Activated naive CD4-positive, alpha-beta T cell treated with anti-CD3 and anti-CD28 coated beads for 36 hours (primary cell): ENCODE measurements at places on chromosomes 5 and 9. TPM values are rescaled to one million over a fixed set of nuclear protein-coding genes. Genes with fewer than 3 reads are reported as not detected.

AHRR gene
- 5.5 TPM for total RNA-seq

DNA sequence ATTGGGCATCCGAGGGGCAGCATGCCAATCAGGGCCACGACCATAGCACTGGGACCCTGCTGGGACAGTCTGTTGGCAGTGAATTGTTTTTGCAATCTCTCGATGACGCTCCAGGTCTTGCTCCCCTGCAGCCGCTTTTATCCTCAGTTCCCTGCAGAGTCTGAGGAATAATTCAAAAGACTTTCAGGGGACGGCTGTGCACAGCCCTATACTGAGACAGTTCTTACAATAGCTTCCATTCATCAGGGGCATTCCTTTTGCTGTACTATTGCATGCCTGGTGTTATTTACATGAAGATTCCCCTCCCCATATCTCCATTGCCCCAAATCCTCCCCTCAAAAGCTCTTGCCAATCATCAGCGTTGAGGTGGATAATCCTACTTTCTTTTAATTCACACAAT lies 163.3 kb upstream of the WWC1 start:
- no peak overlapping the region for H3K27ac ChIP-seq
- no peak overlapping the region for H3K4me3 ChIP-seq
- H3K27me3 ChIP-seq: peaks cover 6% of the 10 kb centered on the region
- peaks cover 13% of the 10 kb centered on the region for H3K4me1 ChIP-seq

DNA sequence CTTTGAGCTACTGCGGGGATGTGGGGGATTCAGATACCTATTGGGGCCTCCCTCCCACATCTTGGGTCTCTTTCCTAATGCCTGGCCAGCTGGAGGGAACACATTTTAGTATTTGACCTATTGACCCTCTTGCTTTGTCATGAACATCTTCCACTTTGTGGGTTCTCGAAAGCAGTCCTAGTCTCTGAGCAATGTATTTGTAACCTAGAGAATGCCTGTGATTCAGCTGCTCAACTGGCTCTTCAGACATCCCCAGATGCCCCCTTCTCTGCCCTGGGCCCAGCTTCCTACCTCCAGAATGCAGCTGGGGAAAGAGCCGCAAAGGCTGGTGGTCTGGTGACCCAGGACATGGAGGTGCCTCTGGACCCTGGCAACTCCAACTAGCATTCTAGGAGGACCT lies 32.2 kb downstream of the APTX start:
- peaks cover 11% of the 10 kb centered on the region for H3K36me3 ChIP-seq
- no peak overlapping the region for H3K4me3 ChIP-seq
- H3K27ac ChIP-seq: no peak overlapping the region
- no peaks in the 10 kb centered on the region for H3K27me3 ChIP-seq
- H3K4me1 ChIP-seq: no peaks in the 10 kb centered on the region

DNA sequence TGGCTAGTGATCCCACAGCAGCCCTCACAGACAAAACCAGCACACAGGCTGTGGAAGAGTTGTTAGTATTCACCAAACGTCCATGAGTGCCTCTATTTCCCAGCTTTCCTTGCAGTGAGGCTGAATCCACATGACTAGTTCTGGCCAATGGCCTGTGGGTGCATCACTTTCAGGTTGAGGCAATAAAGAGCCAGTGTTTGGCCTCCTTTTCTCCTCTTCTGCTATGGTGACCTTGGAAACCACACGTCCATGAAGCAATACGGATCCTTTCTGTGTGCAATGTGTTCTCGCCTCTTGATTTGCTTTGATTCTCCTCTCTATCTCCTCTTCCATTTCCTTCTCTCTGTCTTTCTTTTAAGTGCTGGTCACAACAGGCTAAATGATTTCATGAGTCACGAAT lies 23.4 kb upstream of the CLK4 start:
- H3K27ac ChIP-seq: no peak overlapping the region
- peaks cover 3% of the 10 kb centered on the region for H3K36me3 ChIP-seq
- DNase-seq: no peak
- peaks cover 3% of the 10 kb centered on the region for H3K27me3 ChIP-seq
- H3K4me3 ChIP-seq: no peak overlapping the region
- no peaks in the 10 kb centered on the region for H3K4me1 ChIP-seq

BRIX1 gene
- 66.5 TPM for total RNA-seq

COL5A1 gene
- 0.10 TPM for total RNA-seq
